ENCODE measurements at places on chromosomes 1 and 21.

DNA sequence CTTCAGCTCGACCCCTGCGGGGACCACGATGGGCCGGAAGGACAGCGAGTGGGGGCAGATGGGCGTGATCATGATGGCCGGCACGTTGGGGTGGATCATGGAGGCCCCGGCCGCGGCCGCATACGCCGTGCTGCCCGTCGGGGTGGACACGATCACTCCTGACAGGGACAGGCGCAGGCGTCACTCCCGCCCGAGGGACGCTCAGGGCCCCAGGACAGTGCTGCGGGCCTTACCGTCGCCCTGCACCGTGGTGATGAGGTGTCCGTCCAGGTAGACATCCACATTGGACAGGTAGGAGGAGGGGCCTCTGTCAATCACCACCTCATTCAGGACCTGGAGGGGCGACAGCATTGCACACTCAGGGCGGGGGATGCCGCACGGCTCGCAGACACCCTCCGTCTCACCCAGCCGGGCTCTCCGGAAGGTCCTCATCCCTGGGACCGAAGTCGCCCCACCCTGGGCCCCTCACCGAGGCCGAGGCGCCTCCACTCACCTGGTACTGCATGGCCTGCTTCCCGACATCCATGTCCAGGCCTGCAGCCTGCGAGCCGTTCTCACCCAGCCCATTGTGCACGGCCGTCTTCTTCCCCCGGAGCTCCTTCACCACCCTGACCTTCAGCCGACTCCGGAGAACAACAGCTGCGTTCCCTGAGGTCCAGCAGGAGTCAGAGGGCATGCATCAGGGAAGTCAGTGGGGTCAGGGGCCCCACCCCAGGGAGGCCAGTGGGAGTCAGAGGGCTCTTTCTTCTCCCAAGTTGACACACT, 24.0 kb downstream of the NADK start:
- DNase-seq: no peak

GRCh38 chr1:199959033-199959774, 68.3 kb upstream of the NR5A2 start:
- DNase-seq: no peak

DNA sequence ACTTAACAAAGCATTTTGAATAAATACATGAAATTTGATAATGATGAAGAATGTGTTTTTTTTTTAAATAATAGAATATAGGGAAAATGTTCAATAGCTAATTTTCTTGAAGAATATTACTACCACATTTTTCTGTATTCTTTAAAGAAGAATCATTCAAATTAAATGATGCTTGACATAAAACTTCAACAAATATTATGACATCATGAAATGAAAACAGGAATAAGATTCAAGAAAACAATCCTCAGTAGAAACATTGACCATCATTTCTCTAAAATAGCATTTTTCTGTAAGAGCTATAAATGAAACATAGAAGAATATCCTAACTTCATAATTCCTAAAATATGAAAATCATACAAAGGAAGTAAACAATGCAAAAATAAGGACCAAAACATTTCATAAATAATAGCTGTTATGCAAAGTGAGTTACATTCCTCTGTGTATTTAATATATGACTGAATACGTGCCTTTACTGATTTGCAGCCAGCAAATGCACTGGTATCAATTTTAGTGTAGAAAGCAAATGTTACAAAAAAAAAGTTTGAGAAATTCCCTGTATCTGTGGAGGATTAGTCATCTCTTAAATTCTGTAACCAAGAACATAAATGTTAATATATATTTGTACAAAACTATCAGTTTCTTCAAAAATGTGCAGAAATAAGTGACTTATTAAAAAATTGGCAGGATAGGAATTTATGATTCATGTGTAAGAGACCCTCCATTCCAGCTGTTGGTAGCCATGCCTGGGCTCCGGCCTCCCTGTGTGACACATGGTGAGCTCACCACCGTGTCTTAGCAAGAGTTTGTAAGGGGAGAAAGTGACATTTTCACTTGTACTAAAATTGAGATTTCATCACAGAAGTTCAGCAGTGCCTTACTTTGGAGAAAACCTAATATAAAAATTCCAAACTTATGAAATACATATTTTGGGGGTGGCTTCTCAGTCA, 15.0 kb upstream of the PTPN14 start:
- DNase-seq: no peak

- DNase-seq: no peak
Observed at GRCh38 chr1:165144757-165145397, 211.6 kb downstream of the LMX1A start.

DNA sequence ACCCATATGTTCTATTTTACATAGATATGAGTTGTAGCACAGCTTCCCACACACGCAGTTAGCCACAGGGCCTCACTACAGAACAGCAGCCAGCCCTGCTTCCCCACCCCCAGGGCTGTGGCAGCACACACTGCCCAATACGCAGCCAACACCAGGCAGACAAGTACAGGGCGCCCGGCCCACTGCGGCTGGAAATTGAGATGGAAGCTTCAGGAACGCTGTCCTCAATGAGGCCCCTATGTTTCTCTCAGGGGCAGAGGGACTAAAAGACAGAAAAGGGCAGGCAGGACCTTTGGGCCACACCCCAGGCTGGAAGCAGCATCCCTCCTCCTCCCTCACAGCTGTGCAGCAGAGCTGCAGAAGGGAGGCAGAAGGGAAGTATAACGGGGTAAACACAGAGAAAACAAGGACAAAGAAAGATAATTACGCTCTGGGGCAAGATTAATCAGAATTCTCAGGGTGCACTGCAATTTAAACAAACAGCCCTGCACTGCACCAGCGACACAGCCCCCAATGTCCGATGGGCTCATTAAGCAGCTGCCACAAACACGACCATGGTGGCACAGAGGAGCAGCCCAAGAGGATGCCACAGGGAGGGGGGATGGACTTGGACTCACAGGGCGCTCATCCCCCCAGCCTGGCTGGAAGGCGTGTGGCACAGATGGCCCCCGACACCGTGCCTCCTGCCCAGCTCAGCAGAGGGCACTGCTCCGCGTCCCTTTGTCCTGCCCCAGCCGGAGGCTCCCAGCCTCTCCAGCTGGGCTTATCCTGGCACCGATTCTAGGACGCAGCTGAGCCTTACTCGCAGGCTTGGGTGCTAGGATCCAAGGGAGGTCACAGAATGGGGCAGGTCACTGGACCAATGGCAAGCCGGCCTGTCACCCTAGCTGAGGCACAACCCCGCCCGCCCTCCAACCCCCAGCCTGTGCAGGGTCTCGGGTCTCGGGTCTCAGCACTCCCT, 14.2 kb downstream of the WDR4 start:
- no peak for DNase-seq

DNA sequence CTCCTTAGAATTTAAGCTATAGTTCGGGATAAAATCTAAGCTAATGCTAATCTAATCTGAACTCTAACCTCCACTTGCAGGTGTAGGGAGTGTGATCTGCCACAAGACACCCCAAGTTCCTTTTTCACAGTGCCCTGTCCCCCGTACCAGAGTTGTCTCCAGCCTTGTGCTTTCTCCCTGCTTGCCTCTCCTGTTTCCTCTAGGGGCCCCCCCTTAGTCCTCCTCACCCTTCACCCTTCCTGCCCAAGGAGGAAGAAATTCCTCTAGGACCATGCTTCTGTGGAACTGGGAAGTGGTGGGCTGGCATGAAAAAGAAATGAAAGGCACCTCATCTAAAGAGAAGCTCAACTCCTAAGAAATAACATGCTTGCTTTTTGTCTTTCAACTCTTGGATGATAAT, 50.2 kb upstream of the BCL9 start:
- no peak for DNase-seq

GRCh38 chr1:157369808-157370521, 182.3 kb downstream of the FCRL5 start:
- peak; percentile 11 for DNase-seq

DNA sequence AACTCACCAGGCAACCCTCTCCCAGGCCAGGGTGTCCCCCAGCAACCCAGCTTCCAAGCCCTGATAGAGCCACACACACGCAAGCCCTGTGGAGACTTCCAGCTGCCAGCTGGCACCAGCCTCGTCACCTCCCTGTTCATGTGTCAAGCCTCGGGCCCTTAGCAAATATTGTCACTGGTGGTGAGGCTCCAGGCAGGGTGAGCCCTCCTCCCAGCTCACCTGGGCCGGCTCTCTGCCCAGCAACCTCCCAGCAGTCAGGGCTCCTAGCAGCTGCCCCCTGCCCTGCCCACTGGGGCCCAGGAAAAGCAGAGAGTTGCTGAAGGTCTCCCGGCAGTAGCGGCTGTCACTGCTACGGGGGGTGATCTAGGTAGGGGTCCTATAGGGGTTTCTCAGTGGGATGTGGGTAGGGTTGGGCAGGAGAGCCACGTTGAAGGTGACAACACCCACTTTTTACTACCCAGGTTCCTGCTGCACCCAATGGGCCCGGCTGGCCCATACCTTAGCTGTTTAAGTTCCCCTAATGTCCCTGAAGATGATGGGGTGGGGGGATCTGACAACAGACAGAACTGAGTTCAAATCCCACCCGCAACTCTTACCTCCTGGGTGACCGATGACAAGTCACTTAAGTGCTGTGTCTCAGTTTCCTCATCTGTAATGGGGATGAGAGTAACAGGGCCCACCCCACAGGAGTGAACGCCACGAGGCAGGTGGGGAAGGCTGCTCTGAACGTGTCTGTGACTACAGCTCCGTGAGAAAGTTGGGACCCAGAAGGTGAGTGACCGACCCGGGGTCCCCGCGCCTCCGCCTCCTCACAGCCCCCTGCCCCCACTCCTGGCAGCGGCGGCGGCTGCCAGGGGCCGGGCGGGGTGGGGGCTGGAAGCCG, 678 bp downstream of the TTC39A start:
- no peak for DNase-seq

- DNase-seq: no peak
Observed at GRCh38 chr21:42341776-42342542, 8.8 kb downstream of the TFF2 start.

DNA sequence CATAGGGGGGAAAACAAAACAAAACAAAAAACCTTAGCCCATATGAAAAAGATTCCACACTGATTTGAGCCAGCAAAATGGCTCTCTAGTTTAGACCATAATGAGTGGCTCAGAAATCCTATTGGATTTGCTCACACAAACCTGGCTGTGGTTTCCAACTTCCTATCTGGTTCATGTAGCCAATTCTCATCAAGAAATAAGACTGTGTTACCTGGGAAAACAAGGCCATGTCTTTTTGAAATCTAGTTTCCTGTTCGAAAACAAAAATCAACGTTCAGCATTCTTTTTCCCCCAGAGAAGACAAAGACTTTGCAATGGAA, 69.2 kb downstream of the TBX15 start:
- DNase-seq: no peak

GRCh38 chr1:7150724-7151280, 365.5 kb downstream of the CAMTA1 start:
- no peak for DNase-seq

DNA sequence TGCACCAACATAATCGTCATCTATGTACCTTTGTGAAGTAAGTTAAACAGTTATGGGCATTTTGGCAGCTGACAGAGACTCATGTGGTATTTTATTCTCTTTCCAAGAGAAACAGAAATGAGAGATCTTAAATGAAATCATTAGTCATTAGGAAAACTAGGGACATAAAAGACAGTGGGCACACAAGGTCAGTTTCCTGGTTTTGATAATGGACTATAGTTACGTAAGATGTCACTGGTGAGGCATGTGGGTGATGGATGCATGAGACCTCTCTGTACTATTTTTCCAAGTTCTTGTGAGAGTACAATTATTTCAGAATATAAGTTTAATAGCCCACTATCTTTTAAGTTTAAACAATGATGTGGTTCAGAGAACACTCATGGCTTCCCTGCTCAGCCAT, 216.9 kb downstream of the APP start:
- no peak for DNase-seq

DNA sequence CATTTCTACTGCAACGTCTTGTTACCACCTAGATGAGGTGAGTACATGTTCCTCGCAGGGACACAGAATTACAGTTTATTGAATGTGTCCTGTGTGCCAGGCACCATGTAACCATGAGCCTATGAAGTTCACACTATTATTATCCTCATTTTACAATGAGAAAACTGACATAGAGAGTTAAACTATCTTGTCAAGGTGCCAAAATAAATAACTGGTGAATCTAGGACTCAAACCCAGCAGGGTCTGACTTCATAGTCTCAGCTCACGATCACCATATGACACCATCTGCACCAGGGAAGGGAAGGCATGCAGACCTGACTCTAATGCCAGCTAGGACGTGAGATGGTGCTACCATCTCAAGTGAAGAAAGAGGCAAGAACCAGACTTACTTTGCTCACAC, 2.4 kb downstream of the SELE start:
- DNase-seq: no peak
